ENCODE measurements at places on chromosomes 1 and 21.

- no peak for DNase-seq
Measured at GRCh38 chr1:8847990-8848389, 30.5 kb downstream of the ENO1 start.

DNA sequence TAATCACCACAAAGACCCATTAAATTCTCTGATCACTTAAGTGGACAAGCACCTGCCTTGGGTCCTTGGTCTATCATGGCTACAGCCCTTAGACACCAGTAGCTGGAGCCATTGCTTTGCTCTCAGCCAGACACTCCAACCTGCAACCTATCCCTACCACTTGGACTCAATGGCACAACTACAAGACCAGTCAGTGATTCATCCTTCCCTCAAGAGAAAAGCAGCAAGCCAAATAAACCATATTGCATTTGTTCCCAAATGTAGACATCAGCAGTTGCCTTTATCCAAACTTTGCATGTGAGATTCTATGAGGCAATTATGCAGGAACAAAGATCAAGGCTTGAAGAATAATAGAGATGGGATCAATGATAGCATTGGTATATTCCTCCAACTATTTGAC is 263.4 kb downstream of the HHIPL2 start:
- no peak for DNase-seq

- DNase-seq: no peak
Measured at GRCh38 chr21:41831453-41831831, 47.7 kb downstream of the PRDM15 start.

GRCh38 chr1:196306421-196306820 is 301.8 kb downstream of the KCNT2 start:
- no peak for DNase-seq

DNA sequence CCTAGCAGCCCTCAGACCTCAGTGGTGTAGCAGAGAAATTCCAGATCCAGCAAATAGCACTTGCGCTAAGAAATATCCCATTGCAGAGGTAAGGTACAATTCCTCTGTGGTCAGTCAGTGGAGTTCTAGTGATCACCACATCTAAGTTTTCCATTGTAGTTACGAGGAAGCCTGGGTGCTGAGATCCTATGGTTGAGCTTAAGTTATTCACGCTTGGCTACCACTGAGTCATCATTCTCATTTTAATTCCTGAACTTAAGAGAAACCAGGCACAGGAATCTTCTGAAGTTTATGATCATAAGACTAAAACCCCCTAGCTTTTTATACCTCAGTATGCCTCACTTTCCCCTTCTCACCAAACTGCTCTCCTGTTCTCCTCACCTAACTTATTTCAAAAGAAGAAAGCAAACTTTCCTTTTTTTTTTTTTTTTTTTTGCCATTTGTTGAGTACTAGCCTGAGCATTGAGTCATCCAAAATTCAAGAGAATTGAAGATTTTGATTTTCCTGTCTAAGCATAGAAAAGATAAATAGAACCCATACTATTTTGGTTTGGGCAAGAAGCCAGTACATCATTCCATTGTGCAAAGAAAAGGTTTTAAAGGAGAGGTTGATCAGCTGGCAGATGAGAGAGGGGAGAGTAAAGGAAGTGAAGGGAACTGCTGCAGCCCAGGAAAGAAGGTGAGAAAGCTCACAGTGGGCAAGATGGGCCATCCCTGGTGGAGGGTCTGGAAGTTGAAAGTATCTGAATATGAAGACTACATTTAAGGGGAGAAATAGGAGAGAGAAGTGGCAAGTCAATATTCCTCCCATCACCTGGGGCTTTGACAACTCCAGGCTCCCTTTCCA is 39.9 kb downstream of the SERBP1 start:
- DNase-seq: no peak

DNA sequence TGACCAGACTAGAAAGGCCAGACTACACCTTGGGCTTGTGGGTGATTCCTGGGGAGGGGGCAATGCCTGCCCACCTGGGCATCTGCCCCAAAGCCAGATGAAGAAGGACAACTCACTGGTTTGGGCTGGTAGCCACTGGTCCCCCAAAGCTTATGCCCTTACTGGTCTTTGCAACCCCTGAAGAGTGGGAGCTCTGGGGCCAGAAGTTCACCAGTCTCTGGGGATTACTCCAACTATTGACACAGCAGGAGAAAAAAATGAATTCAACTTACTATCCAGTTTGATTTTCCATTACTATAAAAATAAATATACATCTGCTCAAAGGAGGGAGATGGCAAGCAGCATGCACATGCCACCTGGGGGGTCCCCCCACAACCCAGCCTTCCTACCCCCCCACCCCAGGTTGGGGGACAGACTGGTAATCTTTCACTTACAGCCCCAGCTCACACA is 2.6 kb downstream of the AHDC1 start:
- DNase-seq: no peak

GRCh38 chr1:172002725-172003345 is 161.5 kb downstream of the DNM3 start:
- peak; percentile 36 for DNase-seq

- no peak for DNase-seq
Measured at GRCh38 chr1:230842801-230843200, 25.5 kb downstream of the C1orf198 start.

DNA sequence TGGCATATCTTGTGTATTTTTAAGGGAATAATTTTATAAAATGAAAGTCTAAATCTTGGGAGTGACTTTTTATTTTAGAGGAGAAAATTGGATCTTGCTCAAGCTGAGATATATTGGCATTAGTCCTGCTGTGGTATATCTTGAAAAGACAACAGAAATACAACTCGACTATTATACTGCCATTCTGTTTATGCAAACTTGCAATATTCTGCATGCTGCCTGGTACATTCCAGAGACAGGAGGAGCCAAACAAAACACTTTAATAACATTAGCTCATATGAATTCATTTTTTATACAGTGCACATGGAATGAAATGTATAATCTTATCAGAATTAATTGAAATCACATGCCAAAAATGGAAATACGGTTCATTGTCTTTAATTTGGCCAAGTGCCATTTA is 176.0 kb upstream of the NRIP1 start:
- DNase-seq: no peak

GRCh38 chr1:90710579-90711536 is 6.2 kb downstream of the BARHL2 start:
- DNase-seq: no peak

DNA sequence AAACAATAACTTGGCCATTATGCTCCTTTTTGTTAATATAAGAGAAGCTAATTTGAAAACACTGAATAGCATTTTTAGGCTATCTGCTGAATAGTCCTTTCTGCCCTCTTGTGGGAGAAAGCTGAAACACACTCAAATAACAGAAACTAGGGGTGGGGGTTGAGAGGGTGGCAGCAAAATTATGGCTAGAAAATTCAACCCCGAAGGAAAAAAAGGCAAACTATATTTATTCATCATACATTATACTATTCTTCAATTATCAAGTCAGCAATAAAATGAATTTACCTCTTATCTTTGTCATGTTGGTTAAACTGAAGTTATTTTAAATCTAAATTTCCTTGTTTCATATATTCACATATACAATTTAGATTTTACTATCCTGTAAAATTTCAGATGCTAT is 255.9 kb downstream of the FAF1 start:
- DNase-seq: peak; percentile 11

Measured in stimulated activated CD4-positive, alpha-beta T cell treated with anti-CD3 and anti-CD28 coated beads, Interleukin-4, amount 100 ng/mL, for 24 hours (primary cell).